ENCODE measurements at places on chromosomes 3 and 15. TPM values are rescaled to one million over a fixed set of nuclear protein-coding genes. Genes with fewer than 3 reads are reported as not detected.

PDZRN3 gene
- total RNA-seq, result not detected

OR5K2 gene
- total RNA-seq, result not detected

CA12 gene
- total RNA-seq, result 0.55 TPM

DNA sequence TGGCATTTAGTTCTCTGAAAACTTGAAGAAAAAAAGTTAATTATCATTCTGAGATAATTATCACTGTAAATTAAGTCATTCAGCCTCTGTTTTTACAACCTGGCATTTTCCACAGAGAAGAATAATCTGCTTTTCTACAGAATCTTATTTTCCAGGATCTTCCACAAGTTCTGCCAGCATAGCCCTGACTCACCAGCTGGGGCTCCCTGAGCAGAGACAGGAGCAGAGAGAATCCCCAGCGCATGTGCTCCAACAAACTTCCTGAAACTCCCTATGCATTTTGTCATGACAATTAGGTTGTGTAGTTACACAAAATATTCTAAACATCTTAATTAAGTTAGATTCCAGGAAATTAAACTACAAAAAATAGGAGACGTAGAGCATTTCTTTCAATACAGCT is 32.1 kb upstream of the TMEM207 start:
- no peak overlapping the region for H3K4me3 ChIP-seq
- no peak overlapping the region for H3K27ac ChIP-seq
- H3K4me1 ChIP-seq, result no peaks in the 10 kb centered on the region
- H3K36me3 ChIP-seq, result no peaks in the 10 kb centered on the region

GRCh38 chr3:191774485-191774884 is 313.5 kb downstream of the PYDC2 start:
- H3K27me3 ChIP-seq, result no peaks in the 10 kb centered on the region
- H3K4me3 ChIP-seq, result no peak overlapping the region
- no peak for DNase-seq
- H3K36me3 ChIP-seq, result peaks cover 3% of the 10 kb centered on the region
- no peaks in the 10 kb centered on the region for H3K4me1 ChIP-seq

Data from activated T-cell treated with anti-CD3 and anti-CD28 coated beads, Interleukin-2, amount 50 U/mL, for 72 hours (primary cell).